Hepatocyte (in vitro differentiated cells): ENCODE measurements at places on chromosomes 2 and 18.

- H3K27me3 ChIP-seq: no peaks in the 10 kb centered on the region
- no peaks in the 10 kb centered on the region for H3K4me1 ChIP-seq
- H3K4me3 ChIP-seq: no peak overlapping the region
- H3K27ac ChIP-seq: no peak overlapping the region
Measured at GRCh38 chr2:229287823-229288222, 16.7 kb upstream of the PID1 start.

DNA sequence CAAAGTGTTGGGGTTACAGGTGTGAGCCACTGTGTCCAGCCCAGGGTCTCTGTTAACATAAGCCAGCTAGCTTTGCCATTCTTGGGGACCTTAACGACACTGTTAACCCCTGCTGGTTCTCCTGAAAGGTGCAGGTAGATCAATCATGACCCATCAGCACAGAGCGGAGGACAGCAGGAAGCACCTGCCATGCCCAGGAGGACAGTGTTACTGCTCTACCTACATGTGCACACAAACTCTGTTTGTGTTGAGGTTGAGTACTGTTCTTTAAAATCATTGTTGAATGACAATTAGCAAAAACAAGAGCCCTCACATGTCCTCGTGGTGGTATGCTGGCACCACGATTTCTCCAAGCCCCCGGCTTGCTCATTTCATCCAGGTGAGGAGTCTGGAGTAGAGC is 120.9 kb downstream of the FAM210A start:
- DNase-seq: no peak
- no peaks in the 10 kb centered on the region for H3K27me3 ChIP-seq
- no peaks in the 10 kb centered on the region for H3K36me3 ChIP-seq

DNA sequence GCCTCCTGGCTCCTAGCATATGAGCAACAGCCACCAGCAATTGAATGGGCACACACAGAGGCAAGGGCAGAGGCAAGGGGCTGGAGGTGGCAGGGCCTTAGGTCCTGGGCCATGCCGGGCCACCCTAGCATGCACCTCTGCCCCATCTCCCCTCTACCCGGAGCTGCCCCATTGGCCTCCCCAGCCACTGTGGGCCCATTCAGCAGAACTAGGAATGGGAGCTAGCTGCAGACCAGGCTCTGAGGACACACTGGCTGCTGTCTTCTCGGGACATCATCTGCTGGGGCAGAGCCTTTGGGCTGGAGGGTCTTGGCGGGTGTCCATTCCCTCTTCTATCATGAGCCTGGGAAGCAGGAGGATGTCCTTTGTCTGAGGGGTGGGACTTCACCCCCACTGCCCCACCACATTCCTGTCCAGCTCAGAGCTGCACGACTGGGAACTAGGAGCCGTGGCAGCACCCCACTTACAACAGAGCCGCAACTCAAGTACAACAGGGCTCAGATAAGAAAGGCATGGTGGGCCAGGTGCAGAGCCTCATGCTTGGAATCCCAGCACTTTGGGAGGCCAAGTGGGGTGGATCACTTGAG is 800 bp downstream of the VIL1 start:
- H3K27ac ChIP-seq: peak overlapping the region; percentile 93
- H3K4me1 ChIP-seq: peaks cover 12% of the 10 kb centered on the region
- DNase-seq: no peak
- H3K36me3 ChIP-seq: no peaks in the 10 kb centered on the region
- H3K4me3 ChIP-seq: peak overlapping the region; percentile 37

DNA sequence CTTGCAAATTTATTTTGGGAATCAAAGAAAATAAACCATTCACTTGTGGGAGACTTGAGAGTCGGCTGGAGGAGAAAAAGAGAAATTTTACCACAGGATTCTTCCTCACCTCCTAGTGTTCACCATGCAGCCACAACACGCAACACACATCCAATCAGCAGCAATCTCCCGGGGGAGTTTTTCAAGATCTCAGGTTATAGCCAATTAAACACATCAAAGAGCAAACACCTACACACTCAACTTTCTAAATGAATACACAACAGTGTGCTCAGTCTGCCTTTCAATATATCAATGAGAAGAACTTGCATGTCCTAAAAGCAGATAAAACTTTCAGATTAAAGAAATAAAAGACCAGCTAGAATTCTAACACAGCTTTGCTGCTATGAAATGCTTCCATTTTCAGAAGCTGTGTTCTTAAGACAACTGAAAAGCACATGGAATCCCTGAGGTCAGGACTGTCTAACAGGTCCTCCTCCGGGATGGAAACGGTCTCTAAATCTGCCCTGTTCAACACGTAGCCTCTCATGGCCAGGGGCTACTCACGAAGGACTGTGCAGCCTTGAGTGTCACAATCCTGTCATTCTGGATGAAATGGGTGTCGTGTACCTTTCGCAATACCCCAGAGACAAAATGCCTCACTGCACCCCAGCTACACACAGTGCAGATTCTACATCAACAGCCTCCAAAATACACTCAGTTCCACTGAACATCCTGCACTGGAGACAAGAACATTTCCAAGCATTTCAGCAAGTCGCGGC is 84.2 kb downstream of the ZNF516 start:
- DNase-seq: no peak
- no peak overlapping the region for H3K27ac ChIP-seq
- peaks cover 3% of the 10 kb centered on the region for H3K4me1 ChIP-seq
